ENCODE measurements at places on chromosomes 13 and 19. TPM values are rescaled to one million over a fixed set of nuclear protein-coding genes. Genes with fewer than 3 reads are reported as not detected.

Gene CD33
- total RNA-seq, result under 0.01 TPM

Gene ATP8B3
- total RNA-seq, result 0.90 TPM

Gene PTGIR
- not detected for total RNA-seq

Gene ERICH4
- not detected for total RNA-seq

Measured in dermis microvascular lymphatic vessel endothelial cell (primary cell).